Effector memory CD4-positive, alpha-beta T cell (primary cell): ENCODE measurements at places on chromosomes 12 and 14.
A peak's percentile ranks its signal among the peaks of the same experiment; 100 is the strongest.

- H3K27me3 ChIP-seq, result no peaks in the 10 kb centered on the region
- no peak for DNase-seq
- H3K36me3 ChIP-seq, result no peaks in the 10 kb centered on the region
- H3K4me3 ChIP-seq, result no peak overlapping the region
- no peak overlapping the region for H3K27ac ChIP-seq
These were observed 3.2 kb downstream of the SPTLC2 start for GRCh38 chr14:77613201-77613600.

GRCh38 chr14:49863487-49864281, 11.1 kb upstream of the NEMF start:
- peak overlapping the region; percentile 97 for H3K27ac ChIP-seq
- H3K36me3 ChIP-seq, result no peaks in the 10 kb centered on the region
- H3K4me3 ChIP-seq, result peak overlapping the region; percentile 80
- DNase-seq, result no peak
- H3K27me3 ChIP-seq, result no peaks in the 10 kb centered on the region

GRCh38 chr14:76472199-76472723, 96.3 kb downstream of the ESRRB start:
- H3K4me1 ChIP-seq, result no peaks in the 10 kb centered on the region
- no peak overlapping the region for H3K4me3 ChIP-seq
- no peaks in the 10 kb centered on the region for H3K27me3 ChIP-seq

- H3K4me3 ChIP-seq, result no peak overlapping the region
- no peaks in the 10 kb centered on the region for H3K27me3 ChIP-seq
- DNase-seq, result no peak
These were observed 237.0 kb upstream of the TBX3 start for GRCh38 chr12:114920771-114921554.

DNA sequence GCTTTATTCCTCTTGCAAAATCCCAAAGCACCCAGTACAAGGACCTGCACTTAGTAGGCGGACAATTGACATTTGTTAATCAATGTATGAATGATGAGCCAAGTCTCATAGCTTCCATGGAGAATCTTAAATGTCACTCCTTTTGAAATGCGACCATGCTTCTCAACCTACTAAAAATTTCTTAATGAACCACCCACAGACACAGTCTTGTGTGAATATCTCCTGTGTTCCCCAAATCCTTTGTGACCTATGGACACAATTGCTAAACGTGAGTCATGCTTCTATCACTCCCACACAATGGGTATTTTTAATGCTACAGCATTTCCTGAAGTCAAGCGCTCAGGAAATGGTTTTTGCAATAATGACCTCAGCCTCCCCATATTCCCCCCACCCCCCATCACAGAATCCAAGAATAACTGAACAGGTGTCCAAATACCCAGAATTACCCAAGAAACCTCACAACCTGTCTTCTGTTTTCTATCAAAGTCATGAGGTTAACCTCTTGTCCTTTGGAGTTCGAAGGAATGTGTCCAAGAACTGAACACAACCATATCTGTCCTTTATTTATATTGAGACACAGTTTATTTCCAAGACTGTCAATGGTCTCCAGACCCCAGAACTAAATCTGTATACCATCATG, 163.6 kb upstream of the PLEKHG7 start:
- no peak overlapping the region for H3K4me3 ChIP-seq
- no peaks in the 10 kb centered on the region for H3K36me3 ChIP-seq
- H3K27me3 ChIP-seq, result no peaks in the 10 kb centered on the region
- DNase-seq, result no peak
- H3K4me1 ChIP-seq, result peaks cover 26% of the 10 kb centered on the region
- H3K27ac ChIP-seq, result no peak overlapping the region

GRCh38 chr12:120240495-120240833, 25.1 kb downstream of the PXN start:
- H3K4me3 ChIP-seq, result no peak overlapping the region
- H3K27ac ChIP-seq, result no peak overlapping the region
- no peaks in the 10 kb centered on the region for H3K27me3 ChIP-seq
- peaks cover 14% of the 10 kb centered on the region for H3K36me3 ChIP-seq
- peaks cover 61% of the 10 kb centered on the region for H3K4me1 ChIP-seq
- DNase-seq, result no peak

DNA sequence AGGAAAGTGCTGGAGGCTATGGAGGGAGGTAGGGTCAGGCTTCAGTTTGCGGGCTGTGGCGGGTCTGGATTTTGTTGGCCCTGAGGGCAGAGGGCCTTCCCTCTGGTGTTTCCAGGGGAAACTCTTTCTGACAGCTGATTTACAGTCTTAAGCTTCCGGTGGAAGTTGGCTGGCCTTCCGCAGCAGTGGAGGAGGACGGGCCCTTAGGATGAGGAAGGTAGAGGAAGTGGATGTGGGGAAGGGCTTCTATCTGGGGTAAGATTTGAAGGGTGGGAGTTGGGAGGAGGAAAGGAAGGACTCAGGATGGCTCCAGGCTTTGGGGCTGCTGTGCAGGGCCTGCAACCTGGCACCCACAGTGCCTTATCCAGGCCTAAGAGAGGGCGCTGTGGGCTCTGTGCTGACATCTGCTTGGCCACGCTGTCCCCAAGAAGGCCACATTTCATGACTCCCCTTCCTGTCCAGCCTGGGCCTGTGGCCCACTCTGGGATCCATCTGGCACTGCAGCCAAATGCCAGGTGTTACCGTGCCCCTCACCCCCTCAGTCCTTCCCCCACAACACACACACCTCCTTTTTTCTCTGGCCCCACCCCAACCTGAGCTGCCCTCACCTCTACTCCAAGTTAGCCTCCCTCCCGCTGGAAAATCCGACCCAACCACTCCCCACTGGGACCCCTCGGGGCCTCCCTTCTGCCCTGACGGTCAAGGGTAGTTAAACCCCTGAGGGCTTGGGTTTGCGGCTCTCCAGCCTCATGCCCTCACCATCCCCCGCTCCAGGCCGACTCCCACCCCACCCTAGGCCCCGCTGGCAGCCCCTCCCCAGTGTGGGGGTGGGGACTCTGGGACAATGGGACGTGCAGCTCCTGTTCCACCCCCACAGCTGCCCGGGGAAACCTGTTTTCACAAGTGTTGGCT, 7.7 kb upstream of the PPP1R13B start:
- H3K4me3 ChIP-seq, result no peak overlapping the region
- H3K27ac ChIP-seq, result no peak overlapping the region
- H3K4me1 ChIP-seq, result no peaks in the 10 kb centered on the region
- H3K36me3 ChIP-seq, result no peaks in the 10 kb centered on the region
- H3K27me3 ChIP-seq, result no peaks in the 10 kb centered on the region
- DNase-seq, result no peak

- H3K36me3 ChIP-seq, result no peaks in the 10 kb centered on the region
- peaks cover 4% of the 10 kb centered on the region for H3K4me1 ChIP-seq
- H3K4me3 ChIP-seq, result peak overlapping the region; percentile 86
- no peaks in the 10 kb centered on the region for H3K27me3 ChIP-seq
- no peak overlapping the region for H3K27ac ChIP-seq
These were observed 905 bp downstream of the ADCK1 start for GRCh38 chr14:77800814-77801213.

- no peak for DNase-seq
- H3K4me1 ChIP-seq, result no peaks in the 10 kb centered on the region
- H3K27me3 ChIP-seq, result no peaks in the 10 kb centered on the region
- H3K36me3 ChIP-seq, result no peaks in the 10 kb centered on the region
- no peak overlapping the region for H3K27ac ChIP-seq
These were observed 14.5 kb downstream of the CBX5 start for GRCh38 chr12:54265364-54265812.

DNA sequence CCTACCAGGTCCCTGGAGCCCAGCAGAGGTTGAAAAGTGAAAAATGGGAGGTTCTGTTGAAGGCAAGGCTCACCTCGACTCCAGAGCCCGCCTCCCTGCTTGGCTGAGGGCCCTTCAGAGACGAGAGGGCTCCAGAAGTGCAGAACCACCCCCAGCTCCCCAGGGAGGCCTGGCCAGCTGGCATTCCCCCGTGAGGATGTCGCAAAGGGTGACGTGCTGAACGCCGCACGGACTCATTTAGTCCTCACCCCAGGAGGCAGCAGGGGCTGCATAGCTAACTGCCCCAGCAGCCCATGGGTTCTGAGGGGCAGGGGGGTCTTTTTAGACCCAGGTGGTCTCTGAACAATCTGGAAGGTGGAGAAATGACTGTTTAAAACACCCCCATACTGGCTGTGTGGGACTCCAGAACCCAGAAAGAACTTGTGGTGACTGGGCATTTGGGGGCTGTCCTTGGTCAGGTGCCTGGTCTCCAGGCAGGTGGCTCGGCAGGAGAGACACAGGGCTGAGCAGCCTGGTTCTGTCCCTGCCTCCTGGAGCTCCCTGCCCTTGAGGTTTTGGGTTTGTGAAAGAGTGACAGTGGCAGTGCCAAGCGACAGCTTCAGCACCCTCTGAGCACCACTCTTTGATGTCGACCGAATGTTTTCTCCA, 32.0 kb downstream of the ANAPC7 start:
- no peak overlapping the region for H3K4me3 ChIP-seq
- H3K27me3 ChIP-seq, result no peaks in the 10 kb centered on the region
- no peak for DNase-seq
- H3K27ac ChIP-seq, result no peak overlapping the region

DNA sequence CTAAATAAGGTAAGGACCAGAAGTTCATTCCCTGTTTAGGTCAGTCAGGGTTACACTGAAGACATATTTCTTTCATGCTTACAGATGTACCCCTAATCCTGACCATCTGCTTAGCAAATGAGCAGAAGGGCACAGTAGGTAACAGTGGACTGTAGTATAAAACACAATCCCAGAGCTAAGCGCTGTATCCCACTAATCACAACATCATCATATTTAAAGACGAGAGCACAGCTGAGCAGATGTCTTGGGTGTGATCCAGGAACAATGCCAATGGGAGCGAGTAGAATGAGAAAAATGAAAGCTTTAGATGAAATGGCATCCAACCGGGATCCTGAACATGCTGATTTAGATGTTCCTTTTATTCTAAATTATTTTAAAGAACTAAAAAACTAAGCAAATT, 213.4 kb downstream of the CCER1 start:
- H3K27me3 ChIP-seq, result no peaks in the 10 kb centered on the region
- no peak overlapping the region for H3K27ac ChIP-seq
- H3K36me3 ChIP-seq, result no peaks in the 10 kb centered on the region
- H3K4me1 ChIP-seq, result no peaks in the 10 kb centered on the region

DNA sequence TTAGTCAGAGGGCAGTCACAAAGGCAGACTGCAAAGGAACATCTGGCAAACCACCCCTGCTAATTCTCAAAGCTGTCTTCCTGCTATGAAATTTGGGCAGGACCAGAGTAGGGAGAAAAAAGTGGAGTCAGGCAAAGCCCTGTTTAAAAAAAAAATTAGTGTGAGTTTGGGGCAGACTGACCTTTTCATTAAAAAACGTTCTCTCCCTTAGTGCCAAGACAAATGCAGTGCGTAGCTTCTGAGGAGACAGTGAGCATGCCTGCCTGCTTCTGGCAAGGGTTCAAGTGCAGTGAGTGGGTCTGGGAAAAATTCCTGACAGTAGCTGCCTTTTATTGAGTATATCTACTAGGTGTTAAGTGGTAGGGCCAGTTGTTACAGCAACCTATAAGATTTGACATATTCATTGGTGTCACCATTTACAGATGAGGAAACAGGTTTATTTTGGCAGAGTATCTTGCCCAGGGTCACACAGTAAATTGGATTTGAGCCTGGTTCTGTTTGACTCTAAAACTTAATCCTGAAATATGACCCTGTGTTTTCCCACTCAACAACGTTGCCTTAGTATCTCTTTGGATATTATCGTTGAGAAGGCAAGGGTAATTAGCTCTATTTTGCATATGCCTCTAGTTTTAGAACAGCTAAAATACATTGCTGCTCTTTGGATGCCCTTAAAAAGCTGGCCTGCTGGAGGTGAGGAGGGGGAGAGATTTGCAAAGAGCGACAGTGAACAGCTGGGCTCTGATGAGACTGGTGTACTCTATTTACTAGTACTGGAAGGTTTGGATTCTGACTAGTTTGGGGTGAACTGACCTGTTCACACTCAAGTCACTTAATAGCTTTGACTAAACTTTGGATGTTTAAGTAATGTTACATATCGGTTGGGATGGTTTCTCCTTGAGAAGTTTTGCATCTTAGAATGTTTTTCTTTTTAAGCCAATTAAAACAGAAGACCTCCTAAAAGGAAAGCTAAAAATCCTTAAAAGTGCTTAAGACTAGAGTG, 72.8 kb downstream of the PAPOLA start:
- H3K4me1 ChIP-seq, result no peaks in the 10 kb centered on the region
- H3K27ac ChIP-seq, result no peak overlapping the region
- H3K36me3 ChIP-seq, result peaks cover 4% of the 10 kb centered on the region
- no peaks in the 10 kb centered on the region for H3K27me3 ChIP-seq
- DNase-seq, result no peak
- H3K4me3 ChIP-seq, result no peak overlapping the region

GRCh38 chr14:76089575-76089974, 62.1 kb upstream of the GPATCH2L start:
- no peak overlapping the region for H3K27ac ChIP-seq
- no peaks in the 10 kb centered on the region for H3K36me3 ChIP-seq
- no peaks in the 10 kb centered on the region for H3K4me1 ChIP-seq
- no peak for DNase-seq

- H3K27ac ChIP-seq, result no peak overlapping the region
- no peaks in the 10 kb centered on the region for H3K27me3 ChIP-seq
- no peak overlapping the region for H3K4me3 ChIP-seq
- H3K4me1 ChIP-seq, result no peaks in the 10 kb centered on the region
- no peak for DNase-seq
These were observed 66.8 kb upstream of the PTPRQ start for GRCh38 chr12:80377140-80377794.

DNA sequence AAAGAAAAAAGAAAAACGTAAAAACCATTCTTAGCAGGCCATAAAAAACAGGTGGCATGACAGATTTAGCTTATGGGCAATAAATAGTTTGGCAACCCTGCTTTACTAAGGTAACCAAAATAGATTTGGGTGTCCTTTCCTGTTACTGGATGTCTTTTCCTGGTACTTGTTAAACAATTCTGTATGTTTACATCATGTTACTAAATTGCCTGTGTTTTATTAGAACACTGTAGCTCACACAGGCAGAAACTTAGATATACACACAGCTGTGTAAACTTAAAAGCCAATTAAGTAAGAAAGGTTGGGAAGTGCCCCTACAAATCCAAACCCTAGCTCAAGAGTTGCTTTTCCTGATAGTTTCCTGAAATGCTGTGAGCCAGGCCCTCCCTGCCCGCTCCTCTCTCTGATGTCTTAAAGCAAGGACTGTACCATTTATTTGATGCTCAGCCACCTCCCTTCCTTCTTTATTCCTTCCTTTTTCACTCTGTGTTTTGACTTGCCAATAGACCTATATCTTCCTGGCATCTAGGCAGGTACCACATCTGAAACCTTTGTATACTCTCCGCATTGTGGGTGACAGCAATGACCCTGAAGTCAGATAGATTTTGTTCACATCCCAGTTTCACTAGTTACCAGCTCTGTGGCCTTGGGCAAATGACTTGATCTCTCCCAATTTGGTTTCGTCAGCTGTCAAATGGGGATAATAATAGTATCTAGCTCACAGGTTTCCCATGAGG, 3.7 kb upstream of the CAMKK2 start:
- peaks cover 15% of the 10 kb centered on the region for H3K4me1 ChIP-seq
- no peaks in the 10 kb centered on the region for H3K36me3 ChIP-seq
- no peak overlapping the region for H3K4me3 ChIP-seq
- DNase-seq, result no peak
- no peaks in the 10 kb centered on the region for H3K27me3 ChIP-seq
- H3K27ac ChIP-seq, result no peak overlapping the region
